ENCODE measurements at places on chromosomes 7 and 10.

DNA sequence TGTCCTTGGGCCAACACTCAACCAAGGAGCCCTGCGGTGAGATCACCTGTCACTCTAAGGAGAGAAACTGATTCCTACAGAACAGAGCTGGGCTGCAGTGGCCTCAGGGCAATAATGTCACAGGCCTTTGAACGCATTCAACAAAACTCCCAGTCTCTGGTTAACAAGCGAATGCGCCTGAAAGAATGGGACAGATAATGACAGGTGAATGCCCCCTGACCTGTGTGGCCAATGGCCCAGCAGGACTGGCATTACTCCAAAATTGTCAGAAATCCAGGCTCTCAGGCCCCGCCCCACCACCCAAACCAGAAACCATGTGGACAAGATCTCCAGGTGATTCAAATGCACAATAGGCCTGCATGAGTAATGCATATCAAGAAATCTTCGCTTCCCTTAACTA lies 277.7 kb upstream of the KLF6 start:
- no peak for DNase-seq

- no peak for DNase-seq
Observed at GRCh38 chr10:104903433-104903832, 262.3 kb downstream of the SORCS3 start.

GRCh38 chr10:80261316-80262030 lies 28.0 kb downstream of the MAT1A start:
- DNase-seq: no peak

GRCh38 chr7:6531492-6532279 lies 19.6 kb downstream of the GRID2IP start:
- DNase-seq: no peak
